Stimulated activated CD4-positive, alpha-beta T cell treated with anti-CD3 and anti-CD28 coated beads, TNF-alpha, amount 100 ng/mL, for 48 hours (primary cell): ENCODE measurements at places on chromosomes 16 and 17.

GRCh38 chr16:56583351-56584168 lies 5.8 kb upstream of the MT3 start:
- DNase-seq: no peak

GRCh38 chr17:16820161-16820877 lies 130.3 kb downstream of the CCDC144A start:
- DNase-seq: no peak

DNA sequence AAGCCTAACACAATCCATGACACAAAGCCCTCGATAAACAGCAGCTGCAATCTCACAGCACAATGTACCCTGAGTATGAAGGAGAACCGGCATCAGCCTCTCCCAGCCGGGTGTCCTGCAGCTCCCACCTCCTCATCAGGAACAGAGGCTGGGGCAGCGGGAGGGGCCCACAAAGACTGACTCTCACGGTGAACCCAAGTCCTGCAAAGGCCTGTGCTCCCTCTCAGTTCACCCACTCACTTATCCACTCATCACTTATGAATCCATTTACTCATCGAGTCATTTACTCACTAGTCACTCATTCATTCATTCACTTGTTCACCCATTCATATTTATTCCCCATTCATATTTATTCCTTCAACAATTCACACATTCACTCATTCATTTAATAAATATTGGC lies 11.6 kb downstream of the ZNF423 start:
- DNase-seq: no peak

GRCh38 chr16:84048270-84048669 lies 5.7 kb upstream of the SLC38A8 start:
- no peak for DNase-seq

DNA sequence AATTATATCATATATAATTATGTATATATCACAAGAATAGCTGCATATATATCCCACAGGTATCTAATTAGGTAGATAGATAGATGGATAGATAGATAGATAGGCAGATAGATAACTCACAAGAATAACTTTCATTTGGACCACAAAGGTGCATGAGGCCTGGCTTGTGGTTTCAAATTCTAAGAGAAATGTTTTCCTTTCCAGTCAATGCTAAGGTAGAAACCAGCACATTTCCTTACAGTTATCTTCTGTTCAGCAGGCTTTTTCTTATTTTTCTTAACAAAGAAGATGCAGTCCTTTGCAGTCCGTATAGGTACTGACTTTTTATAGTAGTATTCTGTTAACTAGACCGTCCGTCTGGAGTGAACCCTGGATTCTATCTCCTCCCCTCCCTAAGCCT lies 152.9 kb upstream of the ANKFN1 start:
- no peak for DNase-seq

DNA sequence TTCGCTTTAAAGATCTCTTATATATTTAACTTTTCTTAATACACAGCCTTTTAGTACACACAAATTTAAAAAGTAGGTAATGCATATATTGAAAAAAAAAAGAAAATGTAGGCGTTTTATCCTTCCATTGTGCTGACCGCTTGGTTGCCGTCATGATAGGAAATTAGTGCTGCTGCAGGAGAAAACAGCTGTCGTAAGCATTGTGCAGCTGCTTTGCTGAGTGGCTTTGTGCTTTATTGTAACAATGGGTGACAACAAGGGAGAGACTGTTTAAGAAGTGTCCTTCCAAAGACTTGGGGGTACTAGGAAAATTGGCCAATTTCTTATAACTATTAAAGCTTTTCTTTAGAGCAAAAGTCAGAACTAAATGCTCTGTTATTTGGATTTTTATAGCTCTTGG lies 5.0 kb downstream of the HERPUD1 start:
- DNase-seq: no peak

DNA sequence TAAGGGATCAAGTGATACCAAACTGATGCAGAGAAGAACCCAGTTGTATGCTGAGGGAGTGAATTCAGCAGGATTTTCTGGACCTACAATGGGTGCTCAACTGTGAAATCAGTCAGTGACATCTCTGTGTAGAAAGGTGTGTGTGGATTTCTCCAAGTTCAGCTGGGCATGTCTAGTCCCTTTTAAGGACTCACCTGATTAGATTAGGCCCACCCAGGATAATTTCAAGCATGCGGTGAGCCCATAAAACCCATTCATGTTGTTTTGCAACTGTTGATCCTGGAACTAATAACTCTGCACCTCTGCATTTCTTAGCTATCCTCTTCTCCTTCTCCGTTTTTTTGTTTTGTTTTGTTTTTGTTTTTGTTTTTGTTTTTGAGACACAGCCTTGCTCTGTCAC lies 35.1 kb upstream of the DNAJA2 start:
- DNase-seq: no peak

GRCh38 chr17:72928454-72929136 lies 163.9 kb downstream of the SLC39A11 start:
- DNase-seq: no peak

DNA sequence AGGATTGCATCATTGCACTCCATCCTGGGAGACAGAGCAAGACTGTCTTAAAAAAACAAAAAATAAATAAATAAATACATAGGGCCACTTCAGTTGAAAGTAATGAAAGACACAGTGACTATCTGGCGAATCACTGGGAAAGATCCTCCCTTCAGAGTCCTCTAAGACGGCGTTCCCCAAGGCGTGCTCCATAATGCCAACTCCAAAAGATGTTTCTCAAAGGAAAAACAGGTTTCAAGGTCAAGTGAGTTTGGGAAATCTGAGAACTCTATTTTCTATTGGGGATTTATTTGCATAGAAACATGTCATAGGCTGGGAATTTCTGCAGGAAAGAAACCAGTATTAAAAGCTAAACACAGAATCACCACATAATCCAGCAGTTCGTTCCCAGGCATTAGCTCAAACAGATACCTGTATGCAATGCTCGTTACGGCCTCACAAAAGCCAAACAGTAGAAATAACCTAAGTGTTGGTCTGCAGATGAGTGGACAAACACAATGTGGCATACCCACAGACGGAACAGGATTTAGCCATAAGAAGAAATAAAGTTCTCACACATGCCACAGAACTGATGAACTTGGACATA lies 7.9 kb downstream of the KLHDC4 start:
- DNase-seq: no peak

DNA sequence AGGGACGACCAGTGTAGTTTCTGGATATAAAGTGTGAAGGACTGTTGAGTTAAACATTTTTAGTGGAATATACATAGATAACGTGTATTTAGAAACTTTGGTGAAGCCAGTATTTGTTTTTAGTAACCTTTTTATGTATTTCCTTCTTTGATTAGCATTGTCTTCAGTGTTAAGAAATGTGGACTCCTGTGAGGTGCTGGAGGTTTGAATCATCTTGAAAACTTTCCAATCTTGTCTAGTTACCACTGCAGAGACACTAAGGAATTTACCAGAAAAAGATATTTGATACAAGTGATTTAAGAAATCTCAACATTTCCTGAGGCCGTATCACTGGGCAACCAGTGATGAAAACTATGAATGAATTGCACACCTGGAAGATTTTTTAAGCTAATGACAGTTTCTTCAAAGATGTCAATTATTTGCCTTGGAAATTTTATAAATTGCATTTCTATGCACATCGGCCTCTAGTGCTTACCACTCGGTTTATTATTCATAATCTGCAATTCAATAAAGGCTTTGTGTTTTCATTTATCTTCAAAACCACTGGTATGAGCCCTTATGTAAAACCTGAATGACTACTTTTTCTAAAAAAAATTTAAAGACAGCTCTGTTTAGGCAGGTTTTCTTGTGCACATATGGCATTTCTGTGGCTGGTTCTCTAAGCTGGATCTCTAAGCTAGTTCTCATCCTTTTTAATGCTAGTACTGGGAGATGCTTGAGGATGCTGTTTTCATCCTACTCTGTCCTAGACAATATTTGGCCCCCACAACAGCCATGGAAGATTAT lies 31.4 kb upstream of the ADCY7 start:
- DNase-seq: no peak

DNA sequence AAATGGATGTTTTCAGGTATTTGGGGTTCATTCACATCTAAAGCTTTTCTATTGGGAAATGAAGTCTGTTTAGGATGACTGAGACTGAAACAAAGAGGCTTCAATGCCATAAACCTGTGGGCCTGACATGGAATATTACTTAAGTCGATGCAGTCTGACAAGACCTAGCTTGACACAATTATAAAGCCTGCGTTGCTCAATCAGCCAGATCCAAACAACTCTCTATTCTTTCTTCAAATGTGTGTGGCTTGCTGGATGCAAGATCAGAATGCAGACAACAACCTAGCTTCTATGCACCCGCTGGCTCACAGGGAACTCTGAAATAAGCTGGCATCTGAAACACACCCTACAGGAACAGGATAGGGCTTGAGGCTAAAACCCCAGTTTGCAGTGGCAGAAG lies 40.0 kb downstream of the RFFL start:
- DNase-seq: no peak

- DNase-seq: no peak
Observed at GRCh38 chr16:56360117-56361008, 65.0 kb downstream of the AMFR start.

DNA sequence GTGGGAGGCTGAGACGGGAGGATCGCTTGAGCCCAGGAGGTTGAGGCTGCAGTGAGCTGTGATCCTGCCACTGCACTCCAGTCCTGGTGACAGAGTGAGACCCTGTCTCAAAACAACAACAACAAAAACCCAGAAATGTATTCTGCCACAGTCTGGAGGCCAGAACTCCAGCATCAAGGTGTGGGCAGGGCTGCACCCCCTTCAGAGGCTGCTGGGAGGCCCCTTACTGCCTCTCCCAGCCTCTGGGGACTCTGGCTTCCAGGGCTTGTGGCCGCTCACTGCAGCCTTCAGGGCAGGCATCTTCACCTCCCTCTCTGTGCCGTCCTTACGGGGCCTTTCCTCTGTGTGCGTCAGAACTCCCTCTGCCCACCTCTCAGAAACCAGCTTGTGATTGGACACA lies 209.4 kb upstream of the GSE1 start:
- no peak for DNase-seq
